ENCODE measurements at places on chromosomes 2 and 18.

- DNase-seq: no peak
Measured at GRCh38 chr2:126359494-126359893, 296.5 kb upstream of the GYPC start.

DNA sequence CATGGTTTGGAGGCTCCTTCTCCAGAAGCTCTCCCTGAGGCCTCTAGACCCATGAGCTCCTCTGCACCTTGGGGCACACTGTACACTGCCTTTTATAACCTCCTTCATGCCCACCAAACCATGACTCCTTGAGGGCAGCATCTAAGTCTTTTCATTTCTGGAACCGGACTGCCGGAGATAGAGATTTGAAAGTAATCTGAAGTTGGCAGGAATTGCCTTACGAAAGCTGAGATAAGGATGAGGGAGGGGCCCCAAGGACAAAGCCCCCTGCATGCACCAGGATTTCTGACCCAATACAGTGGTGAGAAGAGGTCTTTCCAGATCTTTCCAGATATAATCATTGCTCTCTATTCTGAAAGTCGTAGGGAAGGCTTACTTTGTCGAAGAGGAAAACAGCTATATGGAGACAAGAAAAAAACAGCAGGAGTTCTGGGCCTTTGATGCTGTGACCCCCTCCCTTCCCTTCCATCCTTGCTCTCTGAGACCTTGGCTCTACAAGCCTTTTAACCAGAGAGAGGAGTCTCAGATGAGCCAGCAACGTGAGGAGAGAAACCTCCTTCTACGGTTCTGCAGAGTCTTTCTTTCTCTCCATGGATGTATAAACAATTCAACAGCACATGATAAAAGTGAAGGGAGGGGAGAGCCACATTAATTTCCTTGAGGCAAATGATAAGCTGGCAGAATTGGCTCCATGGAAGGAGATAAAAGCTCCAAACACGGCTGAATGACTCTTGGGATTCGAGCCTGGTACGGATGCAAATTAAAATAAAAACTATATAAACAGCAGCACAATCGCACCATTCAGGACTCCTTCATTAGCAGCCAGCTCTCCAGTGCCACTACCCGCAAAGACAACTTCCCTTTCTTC lies 88.0 kb upstream of the RTN4 start:
- DNase-seq: no peak

DNA sequence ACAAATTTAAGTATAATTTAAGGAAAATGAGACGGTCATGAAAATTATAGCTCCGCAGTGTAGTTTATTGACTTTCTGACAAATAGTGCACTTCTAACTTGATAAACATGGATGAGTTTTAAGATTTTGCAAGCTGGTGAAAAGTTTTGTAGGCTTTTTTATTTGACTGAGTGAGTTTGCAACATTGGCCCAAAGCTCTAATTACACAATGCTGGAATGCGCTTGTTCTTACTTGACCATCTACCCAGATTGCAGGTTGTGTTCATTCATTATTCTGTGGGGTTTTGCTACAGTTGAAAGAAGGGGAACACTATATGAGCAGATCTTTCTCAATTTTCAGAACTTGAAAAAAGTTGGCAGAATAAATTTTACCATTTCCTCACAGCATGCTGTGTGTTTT lies 13.5 kb downstream of the SPOPL start:
- no peak for DNase-seq

DNA sequence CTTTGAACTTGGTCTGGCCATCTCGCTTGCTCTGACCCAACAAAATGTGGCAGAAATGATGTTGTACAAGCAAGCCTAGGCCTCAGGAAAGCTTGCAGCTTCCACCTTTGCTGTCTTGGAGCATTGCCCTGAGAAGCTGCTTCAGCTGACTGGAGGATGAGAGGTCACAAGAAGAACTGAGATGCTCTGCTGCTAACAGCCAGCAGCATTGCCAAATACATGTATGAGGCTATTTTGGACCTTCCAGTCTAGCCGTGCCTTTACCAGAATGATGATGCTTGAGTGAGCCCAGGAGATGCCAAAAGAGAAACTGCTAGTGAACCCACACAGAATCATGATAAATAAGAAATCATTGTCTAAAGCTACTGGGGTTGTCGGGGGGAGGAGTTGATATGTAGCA lies 13.2 kb upstream of the ITGAV start:
- DNase-seq: no peak
